ENCODE measurements at places on chromosomes 5 and 9. TPM values are rescaled to one million over a fixed set of nuclear protein-coding genes. Genes with fewer than 3 reads are reported as not detected.

GRCh38 chr9:108534741-108535140 is 321.0 kb downstream of the ACTL7B start:
- no peak for DNase-seq

DNA sequence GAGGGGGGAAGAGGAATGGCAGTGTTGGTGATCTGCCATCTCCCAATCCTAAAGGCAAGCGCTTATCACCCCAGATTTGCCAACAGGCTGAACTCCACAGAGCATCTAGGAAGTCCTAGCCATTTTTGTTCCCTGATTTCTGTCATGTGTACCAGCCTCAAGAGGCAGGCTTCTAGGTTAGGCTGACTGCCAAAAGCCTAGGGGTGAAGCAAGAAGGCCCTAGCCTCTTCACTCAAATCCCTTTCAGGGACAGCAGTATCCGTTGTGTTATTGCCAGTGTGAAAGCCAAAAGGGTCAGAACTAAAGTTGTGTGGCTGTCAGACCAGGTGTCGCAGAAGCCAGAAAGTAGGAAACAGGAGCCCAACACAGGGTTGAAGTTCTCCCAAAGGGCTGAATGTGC is 14.7 kb downstream of the IGIP start:
- no peak for DNase-seq

GRCh38 chr5:154273028-154273617 is 82.6 kb downstream of the GALNT10 start:
- peak; percentile 54 for DNase-seq

GRCh38 chr9:78295177-78295575 is 1.7 kb upstream of the PSAT1 start:
- DNase-seq: no peak

DNA sequence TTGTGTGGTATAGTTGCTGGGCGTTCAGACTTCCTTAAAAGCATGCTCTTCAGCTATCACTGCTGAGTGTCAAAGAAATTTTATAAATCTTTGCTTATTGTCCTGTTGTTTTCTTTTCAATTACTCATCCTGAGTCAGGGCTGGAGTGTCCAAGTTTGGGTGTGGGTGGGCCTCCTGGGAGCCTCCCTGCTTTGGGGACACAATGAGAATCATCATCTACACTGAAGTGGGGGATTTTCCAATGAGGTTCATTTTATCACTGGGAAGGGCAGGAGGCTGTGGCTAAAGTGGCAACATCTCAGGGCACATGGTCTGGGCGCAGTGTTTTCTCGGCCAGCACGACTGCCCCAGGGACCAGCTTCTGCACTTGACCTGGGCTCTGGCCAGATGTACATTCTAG is 19.5 kb downstream of the GFPT2 start:
- no peak for DNase-seq

DNA sequence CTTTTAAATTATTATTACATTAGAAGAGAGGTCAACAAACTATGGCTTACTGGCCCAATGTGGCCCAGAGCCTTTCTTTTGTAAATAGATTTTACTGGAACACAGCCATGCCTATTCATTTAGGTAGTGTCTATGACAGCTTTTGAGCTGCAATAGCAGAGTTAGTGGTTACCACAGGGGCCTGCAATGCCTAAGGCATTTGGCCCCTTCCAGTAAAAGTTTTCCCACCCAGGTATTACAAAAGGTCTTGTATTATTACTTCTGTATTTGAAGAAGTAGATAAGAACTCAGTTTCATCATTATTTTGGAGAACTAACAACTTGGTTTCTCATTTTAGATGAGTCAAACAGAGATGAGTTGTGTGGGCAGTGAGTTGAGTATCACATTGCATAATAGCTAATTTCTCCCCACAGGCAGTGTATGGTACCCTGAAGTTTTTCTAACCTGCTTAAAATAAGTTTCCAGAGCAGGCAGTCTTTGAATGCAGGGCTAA is 9.5 kb downstream of the MTRR start:
- no peak for DNase-seq

Gene ICE1
- 19.8 TPM for total RNA-seq

Gene PDZD2
- total RNA-seq: 2.3 TPM

GRCh38 chr5:27491047-27491446 is 452.7 kb upstream of the CDH9 start:
- DNase-seq: no peak

DNA sequence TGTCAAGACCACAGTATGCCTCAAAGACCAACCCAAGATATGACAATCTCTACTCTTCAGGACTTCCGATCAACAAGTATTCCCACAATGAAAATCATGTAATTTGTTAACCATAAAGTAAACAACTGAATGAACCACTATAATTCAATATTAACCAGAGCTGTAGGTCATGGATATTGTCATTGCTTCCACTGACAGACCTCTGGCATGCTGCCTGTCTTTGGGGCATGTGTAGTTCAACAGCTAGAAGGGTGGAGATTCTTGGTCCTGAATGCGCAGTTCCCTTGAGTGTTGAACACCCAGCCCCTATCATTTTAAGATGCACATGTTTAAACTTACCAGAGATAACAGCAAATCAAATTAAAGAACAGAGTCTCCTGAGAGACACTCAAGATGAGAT is 283.0 kb downstream of the CEMIP2 start:
- DNase-seq: no peak

Gene OBP2B
- not detected for total RNA-seq

GRCh38 chr5:134545070-134545868 is 19.8 kb downstream of the JADE2 start:
- DNase-seq: peak; percentile 61

Gene CMYA5
- 0.31 TPM for total RNA-seq

DNA sequence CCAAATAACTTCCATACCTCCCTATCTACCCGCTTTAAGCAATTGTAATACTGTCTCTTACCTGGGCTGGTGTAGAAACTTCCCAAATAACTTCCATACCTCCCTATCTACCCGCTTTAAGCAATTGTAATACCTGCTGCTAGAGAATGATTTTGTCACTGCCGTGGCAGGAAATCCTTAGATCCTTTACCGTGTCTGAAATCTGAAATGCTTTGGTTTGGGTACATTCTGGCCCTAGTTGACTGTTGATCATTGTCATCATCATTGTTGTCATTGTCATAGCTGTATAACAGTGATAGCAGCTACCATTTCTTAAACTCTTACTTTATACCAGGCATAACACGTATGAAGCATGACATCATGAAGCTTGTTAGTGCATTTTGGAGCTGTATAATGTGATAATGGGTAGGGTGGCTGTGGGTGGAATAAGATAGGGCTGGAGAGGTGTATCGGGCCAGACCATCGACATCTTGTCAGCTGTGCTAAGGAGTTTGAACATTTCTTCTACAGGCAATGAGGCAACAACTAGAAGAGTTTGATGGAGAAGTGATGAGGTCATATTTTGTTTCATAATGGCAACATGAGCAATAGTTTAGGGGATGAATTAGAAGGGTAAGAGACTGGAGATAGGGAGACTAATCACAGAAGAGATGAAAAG is 15.7 kb downstream of the PIP5K1B start:
- no peak for DNase-seq

GRCh38 chr5:164431634-164432304 is 926.4 kb downstream of the MAT2B start:
- DNase-seq: no peak

DNA sequence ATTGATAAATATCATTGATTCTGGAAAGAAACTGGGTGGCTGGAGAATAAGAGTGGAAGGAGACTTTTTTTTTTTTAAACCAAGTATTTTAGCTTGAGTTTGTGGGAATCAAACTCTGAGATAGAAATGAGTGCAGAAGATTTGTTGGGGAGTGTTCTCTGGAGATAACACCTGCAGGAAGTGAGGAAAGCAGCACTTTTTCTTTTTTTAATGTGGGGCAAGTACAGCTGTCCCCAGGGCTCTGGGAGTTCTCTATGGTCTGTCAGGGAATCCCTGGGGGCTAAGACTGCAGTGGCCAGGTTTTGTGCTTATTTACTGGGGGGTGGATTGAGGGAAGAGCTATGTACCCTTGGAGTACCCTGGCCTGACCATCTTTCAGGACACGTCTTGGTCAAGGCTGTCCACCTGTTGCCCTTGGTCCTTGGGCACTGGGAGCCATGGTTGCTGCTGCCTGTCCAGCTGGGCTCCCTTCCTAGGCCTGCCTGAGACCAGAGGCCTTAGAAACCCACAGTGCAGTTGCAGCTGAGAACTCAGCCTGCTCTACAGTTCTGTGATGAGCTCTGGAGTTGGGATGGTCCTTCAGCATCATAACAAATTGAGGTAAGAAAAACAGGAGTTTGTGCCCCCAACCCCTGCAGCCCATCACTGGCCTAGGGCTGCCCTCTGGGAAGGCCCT is 85.8 kb downstream of the PHAX start:
- DNase-seq: no peak

DNA sequence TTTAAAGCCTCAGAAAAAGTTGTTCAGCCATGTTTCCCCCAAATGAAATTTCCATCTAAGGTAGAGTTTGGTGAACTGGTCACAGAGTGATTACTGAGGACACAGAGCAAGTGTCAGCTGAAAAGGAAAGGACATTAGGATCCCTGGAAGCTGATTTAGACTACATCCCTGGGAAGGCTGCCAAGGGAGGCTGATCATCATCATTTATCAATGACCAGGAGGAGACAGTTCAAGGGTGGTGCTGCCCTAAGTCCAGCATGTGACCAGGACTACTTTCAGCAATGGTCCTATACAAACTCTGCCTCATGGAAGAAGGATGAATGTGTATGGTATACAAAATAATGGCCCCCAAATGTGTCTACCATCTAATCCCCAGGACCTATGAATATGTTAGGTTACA is 120.6 kb downstream of the PIK3R1 start:
- no peak for DNase-seq

DNA sequence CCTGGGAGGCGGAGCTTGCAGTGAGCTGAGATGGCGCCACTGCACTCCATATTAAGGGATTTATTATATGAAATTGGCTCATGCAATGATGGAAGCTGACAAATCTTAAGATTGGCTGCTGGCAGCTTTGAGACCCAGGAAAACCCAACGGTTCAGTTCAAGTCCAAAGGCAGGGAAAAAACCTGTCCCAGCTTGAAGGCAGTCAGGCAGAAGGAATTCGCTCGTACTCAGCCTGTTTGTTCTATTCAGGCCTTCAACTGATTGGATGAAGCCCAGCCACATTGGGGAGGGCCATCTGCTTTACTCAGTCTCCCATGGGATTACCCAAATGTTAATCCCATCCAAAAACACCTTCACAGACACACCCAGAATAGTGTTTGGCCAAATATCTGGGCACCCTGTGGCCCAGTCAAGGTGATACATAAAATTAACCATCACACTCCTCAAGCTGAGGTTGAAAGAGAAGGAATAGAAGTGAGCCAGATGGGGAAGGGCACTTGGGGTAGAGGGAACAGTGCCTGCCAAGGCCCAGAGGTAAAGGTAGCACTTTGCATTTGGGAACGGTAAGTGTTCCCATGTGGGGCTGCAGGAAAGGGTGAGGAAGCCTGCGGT is 8.5 kb upstream of the ORM1 start:
- no peak for DNase-seq

DNA sequence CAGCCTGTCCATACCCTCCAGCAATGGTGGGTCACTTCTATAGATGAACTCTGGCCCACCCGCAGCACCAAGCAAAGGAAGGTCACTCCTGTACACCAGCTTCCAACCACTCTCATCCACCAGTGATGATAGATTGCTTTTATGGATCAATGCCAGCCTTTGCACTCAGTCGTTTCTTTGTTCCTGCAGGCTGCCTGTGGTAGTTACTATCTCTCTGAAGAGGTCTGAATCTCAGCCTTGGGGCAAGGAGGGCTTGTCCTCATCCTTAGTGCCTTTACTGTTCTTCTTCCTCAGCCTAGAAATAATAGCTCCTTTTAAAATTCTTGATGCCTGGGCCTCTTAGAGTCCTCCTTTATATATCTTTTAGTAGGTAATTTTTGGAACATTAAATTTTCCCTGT is 100.8 kb downstream of the TMC1 start:
- DNase-seq: no peak

GRCh38 chr5:38645508-38645907 is 89.1 kb upstream of the LIFR start:
- DNase-seq: no peak

DNA sequence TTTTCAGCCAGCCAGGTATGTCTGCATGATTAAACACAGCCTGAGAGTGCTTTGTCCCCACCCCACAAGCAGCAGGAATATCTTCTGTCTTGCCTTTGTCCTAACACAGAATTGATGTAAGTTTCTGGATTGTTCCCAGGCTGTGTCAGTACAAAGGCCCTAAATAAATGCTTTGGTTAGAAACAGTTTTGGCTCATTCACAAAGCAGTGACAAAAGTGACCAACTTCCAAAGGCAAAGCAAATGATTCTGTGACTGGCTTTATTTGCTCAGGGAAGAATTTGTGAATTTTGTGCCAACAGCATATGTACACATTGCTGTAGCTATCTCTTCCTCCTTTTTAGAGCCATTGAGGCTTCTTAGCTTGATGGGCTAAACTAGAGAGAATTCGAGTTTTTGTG is 133.7 kb downstream of the PLPPR1 start:
- DNase-seq: no peak

Gene RNF183
- total RNA-seq: 0.85 TPM

Gene RHOBTB3
- 54.0 TPM for total RNA-seq

DNA sequence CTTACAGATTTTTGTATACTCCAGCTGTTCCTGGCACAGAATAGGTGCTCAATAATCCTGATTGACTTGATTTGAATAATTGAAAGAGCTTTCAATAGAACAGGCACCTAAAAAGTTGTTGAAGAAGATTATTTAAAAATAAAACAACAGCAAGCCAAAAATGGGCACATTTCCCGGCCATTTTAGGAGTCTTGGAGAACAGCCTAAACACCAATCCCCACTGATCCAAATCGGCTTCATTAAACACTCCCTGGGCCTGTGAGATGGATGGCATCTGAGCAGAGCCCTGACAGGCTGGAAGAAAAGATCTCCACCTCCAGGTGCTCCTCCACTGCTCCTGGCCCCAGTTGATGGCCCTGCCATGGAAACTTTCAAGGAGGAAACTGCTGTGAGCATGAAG is 213.3 kb downstream of the MAN2A1 start:
- no peak for DNase-seq

Gene CTSV
- total RNA-seq: 5.4 TPM

GRCh38 chr5:112919972-112920371 is 2.1 kb downstream of the REEP5 start:
- DNase-seq: no peak

Gene FAM78A
- total RNA-seq: 0.85 TPM

DNA sequence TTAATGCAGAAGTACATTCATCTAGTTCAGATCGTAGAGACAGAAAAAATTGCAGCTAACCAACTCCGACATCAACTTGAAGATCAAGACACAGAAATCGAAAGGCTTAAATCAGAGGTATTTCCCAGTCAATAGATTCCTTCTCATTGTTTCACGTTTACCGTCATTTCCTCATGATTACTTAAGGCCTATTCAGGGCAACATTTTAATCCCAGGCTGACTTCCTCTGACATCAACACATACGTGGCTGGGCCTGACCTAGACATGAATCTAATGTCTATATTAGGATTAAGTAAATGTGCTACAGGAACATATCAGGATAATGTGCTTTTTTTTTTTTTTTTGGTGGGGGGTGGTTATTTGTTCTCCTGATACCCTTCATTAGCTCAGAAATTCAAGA is 107.9 kb downstream of the RASGRF2 start:
- DNase-seq: no peak

Data from left colon (tissue), 2 donors.